NCI-H1417 (cell line): ENCODE measurements at places on chromosomes 2 and 18.

GRCh38 chr2:147223553-147224060 is 621.2 kb upstream of the ACVR2A start:
- peak; percentile 88 for DNase-seq

- peak; percentile 39 for DNase-seq
Observed at GRCh38 chr2:190947711-190948251, 66.2 kb downstream of the STAT1 start.

DNA sequence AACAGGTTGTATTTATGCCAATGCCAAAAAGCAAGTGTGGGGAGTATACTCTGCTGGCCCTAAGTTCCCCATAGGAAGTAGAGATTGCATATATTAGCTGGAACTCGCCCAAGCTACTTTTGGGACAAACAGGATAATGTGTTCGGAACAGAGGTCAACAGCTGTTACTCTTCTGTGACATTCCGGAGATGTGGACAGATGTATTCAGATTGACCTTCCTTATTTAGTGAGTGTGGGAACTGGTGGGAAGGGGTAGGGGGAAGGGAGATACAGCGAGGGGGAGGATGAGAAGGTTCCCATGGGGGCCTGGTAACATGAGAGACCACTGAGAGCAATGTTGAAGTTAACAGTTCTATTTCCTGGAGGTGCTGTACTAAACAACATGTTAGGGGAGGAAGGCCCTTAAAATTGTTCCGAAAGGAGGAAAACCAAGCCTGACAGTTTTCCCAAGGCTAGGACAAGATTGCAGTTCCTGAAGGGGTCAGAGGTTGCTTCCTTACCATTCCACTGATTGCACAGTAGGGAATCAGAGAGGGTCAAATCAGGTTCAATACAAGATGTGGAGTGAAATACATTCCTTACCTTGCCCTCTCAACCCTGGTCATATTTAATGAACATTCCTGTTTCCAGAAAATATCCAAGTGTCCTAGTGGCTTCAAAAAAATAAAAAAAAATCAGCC is 14.3 kb upstream of the CD28 start:
- no peak for DNase-seq

GRCh38 chr2:191656792-191657191 is 21.1 kb upstream of the NABP1 start:
- no peak for DNase-seq

GRCh38 chr2:113895819-113896563 is 6.1 kb downstream of the ACTR3 start:
- DNase-seq: no peak

- no peak for DNase-seq
Observed at GRCh38 chr18:48193521-48194492, 215.4 kb downstream of the ZBTB7C start.

GRCh38 chr2:55150834-55151233 is 81.3 kb downstream of the CLHC1 start:
- DNase-seq: no peak

- DNase-seq: no peak
Observed at GRCh38 chr2:16635791-16636699, 29.6 kb downstream of the CYRIA start.

- DNase-seq: no peak
Observed at GRCh38 chr18:75683426-75683825, 255.9 kb upstream of the SMIM21 start.

DNA sequence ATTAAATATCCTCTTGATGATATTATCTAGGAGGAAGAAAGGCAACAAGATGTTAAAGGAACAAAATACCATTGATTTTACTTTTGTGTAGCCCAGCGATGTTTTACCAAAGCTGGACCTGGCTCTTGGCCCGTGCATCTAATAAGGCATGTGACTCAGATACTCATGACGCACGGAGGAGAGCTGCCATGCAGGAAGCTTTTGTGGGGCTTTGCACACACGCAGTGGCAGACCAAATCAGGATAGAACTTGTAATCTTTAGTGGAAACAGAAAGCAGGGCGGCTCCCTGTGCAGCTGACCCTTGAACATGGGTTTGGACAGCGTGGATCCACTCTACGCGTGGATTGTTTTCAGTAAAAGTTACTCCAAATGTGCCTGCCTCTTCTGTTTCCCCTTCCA is 190.0 kb downstream of the NAPG start:
- no peak for DNase-seq

DNA sequence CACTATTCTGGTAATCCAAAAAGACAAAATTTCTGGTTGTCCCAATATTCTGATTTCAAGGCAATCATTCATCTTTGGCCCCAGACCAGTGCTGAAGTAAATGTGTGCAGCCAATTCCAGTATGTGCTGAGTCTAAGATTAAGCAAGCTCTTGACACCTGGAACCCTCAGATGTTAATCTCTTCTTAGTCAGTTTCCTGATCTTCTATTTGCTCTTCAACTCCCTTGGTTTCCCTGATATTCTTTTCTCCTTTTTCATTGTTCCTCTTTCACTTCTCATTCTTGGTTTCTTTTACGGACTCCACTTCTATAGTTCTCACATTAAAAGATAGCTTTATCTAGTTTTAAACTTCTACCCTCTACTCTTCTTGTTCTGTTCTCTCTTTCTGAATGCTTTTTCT is 445.7 kb upstream of the FANCL start:
- DNase-seq: no peak

DNA sequence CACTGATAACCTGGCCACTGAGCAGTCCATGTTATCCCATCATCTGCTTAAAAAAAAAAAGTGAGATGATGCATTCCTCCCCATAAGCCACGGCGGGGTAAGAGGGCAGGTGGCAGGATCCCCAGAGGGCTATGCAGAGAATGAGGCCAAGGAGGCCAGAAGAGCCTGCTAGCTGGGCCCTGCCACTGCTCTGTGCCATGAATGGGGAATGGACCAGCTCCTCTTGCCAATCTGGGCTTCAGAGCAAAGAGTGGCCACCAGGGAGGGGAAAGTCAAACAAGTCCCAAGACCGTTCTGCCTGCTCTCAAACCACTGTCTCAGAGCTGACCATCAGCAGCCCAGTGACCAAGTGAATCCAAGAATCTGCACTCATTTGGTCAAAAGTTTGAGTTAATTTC is 202.4 kb downstream of the TWIST2 start:
- no peak for DNase-seq

- DNase-seq: no peak
Observed at GRCh38 chr2:26968001-26968400, 2.4 kb upstream of the MAPRE3 start.

DNA sequence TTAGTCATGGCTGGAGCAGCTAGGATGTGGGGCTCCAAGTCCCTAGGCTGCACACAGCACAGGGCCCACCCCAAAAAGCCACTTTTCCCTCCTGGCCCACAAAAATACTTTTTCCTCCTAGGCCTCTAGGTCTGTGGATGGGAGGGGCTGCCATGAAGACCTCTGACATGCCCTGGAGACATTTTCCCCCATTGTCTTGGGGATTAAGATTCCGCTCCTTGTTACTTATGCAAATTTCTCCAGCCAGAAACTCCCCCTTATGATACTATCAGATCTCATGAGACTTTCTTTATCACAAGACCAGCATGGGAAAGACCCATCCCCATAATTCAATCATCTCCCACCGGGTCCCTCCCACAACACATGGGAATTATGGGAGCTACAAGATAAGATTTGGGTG is 125.9 kb downstream of the ESCO1 start:
- no peak for DNase-seq

DNA sequence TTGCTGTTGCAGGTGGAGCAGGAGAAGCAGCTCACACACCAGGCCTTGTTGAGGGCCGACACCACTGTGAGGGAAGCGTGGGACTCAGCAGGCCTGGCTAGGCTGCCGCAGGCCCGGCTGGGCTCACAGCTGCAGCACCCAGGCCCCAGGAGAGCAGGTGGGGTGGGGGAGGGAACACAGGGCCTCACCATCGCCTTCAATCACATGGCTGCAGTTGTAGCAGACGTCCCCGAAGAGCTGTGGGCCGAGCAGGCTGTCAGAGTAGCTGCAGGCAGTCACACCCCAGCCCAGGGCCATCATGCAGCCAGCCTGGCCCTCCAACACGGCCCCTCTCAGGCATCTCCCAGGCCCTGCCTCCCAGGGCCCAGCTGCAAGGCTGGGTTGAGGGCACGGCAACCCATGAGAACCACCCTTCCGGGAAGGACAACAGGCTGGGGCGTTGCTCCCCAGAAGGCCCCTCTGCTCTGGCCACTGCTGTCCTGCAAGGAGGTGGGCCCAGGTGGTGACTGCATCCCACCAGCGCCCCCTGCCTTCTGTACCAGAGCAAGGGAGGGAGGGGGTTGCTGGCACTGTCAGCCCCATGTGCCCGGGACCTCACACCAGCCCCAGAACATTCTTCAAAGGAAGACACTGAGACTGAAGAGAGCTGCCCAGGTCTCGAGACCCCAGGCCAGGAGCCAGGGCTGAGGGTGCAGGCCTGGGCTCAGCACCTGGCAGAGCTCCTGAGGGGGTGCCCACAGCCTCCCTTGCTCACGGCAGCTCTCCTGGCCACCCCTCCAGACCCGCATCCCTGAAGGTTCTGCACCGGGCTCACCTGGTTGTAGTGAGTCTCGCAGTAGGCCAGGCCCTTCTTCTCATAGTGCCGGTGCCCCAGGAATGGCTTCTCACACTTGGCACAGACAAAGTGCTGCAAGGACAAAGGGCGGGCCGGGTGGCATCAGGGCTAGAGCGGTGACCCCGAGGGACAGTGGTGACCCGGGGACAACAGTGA is 5.6 kb upstream of the GPR17 start:
- no peak for DNase-seq

DNA sequence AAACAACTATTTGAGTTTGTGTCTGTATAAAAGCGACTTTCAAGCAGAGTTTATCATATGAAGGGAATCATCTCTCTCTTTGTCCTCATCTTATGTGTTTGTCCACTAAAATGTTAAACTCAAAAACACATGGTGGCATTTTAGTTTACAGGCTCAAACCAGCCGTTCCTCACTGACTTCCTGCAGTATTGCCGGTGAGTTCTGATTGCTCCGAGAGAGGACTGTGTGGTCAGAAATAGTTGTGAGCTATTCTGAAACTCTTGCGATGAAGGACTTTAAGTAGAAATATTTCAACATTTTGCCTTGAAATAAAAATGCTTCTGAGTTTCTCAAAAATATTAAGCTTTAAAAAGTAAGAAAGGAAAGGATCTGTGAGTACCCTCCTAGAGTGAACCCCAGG is 163.2 kb upstream of the CAVIN2 start:
- DNase-seq: no peak

- no peak for DNase-seq
Observed at GRCh38 chr2:8230466-8230865, 451.4 kb upstream of the ID2 start.

GRCh38 chr2:10918661-10919409 is 7.1 kb downstream of the KCNF1 start:
- peak; percentile 72 for DNase-seq

DNA sequence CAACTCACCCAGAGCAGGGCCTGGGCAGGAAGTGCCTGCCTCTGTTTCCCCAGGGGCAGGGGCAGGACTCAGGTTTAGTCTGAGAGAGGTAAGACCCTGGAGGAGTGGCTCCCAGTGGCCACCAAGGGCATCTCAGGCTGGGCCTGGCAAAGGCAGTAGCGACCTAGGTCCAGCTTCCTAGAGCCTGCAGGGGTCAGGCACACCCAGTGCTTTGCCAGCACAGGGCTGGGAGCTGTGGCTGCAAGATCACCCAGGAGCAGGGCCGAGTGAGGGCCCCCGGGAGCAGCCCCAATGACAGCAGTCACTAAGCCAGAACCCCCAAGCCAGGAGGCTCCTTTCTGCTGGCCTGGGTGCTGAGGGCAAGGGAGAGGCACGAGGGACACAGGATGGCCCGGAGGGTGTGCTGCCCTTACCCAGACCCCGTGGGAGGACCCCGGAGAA is 8.8 kb upstream of the DUSP2 start:
- DNase-seq: no peak

GRCh38 chr2:37997629-37998028 is 72.5 kb downstream of the RMDN2 start:
- no peak for DNase-seq

DNA sequence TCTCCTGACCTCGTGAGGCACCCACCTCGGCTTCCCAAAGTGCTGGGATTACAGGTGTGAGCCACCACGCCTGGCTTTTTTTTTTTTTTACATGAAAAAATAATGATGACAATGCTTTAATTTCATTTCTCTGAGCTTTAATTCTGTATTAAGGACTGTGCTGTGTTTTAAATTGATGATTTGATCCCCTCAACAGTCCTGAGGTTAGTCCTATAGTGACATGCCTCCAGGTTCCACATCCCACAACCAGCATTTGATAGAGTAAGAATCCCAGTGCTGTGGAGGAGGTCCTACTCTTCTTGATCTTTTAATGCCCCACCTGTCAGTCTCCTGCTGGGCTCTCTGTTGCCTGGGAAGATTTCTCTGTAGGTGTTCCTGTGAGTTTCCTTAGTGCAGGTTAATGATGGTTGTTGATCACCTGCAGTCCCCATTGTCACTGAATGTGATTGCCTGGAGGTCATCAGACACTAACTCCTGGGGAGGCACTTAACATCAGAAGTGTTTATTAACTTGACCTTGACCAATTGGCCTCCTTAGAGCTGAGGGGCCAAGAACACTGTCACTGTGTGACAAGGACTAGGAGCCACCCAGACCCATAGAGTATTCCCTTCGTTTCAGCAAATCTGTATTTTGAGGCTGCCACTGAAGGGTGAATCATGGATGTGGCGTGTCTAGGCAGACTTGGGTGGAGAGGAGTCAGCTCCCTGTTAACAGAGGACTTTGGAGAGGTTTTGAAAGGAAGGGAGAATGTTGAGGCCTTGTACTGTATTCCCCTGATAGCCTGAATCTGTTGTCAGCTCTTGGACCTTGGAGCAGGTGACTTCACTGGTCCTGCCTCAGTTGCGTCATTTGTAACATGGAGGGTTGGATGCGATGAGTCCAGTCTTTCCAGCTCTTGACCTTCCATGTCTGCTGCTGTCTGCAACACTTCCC is 11.5 kb downstream of the ASAP2 start:
- peak; percentile 87 for DNase-seq

DNA sequence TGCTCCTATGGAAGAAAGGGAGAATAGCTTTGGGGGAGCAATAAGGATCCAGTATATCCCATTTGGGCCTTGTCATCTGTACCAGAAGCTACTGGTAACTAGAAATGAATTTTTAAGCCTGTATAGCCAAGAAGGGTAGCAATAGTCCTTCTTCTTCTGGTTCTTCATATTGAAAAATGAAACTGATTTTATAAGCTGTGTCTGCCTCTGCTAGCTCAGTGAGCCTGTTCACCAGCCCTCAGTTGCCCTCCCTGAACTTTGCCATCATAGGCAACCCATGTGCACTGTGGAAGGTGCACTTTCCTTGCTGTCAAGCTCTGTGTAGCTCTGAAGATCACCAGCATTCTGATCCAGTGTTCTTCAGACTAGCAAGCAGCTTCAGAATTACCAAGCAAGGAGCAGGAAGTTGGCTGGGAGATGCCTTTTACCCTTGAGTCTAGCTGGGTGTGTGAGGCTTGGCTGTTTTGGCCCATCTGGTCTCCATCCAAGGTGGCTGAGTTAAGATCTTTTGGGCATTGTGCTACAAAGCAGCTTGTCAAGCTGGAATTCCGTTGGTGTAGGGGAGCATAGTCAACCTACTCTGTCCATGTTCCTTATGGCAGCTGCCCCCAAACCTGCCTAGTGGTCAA is 55.8 kb upstream of the MGAT5 start:
- no peak for DNase-seq

DNA sequence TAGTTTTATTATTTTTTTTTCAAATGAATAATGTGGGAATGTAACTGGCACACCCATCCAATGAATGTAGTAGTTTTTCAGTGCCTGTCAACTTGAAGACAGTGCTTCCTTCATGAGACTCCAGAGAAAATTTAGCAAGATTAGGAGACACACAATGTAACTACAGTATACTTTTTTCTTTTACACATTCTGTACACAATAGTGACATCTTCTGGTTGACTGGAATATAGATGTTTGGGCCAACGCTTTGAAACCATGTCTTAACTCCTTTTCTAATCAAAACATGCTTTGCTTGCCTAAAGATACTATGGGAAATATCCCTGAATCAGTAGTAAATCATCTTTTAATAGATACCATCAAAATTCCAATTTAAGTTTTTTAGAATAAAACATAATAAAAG is 229.5 kb upstream of the ZC3H15 start:
- peak; percentile 25 for DNase-seq
